ENCODE measurements at places on chromosomes 12 and 14.

DNA sequence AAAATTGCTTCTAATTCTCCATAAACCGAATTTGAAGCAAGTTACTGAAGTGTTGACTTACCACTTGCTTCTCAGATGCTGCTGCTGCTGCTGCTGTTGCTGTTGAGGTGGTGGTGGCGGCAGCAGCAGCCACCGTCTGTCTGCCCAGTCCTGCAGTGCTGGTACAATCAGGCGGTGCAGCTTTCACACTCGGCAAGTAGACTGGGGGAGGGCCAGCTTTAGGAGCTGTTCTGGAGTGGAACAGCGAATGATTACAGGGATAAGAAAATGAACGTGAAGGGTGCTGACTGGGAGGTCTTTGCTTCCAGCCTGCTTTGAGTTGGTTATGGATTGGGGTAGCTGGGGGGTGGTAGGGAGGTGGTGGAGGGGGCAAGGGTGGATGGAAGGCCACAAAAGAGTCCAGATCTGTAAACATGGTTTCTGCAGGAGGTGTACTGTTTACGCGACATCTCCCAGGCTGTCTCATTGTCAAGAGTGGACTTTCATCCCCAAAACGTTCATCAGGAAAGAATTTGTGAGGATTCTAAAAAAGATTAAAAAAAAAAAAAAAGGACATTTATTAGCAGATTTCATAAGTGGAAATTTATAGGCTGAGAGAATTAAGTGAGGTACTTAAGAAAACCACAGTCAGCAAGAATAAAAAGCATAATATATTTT is 38.8 kb downstream of the UBR7 start:
- DNase-seq = no peak

GRCh38 chr12:49086116-49086515 is 8.5 kb downstream of the DHH start:
- DNase-seq = no peak

GRCh38 chr12:27619308-27619707 is 76.9 kb upstream of the REP15 start:
- peak; percentile 77 for DNase-seq

GRCh38 chr14:64727551-64728071 is 23.4 kb downstream of the PLEKHG3 start:
- no peak for DNase-seq

- DNase-seq = no peak
Measured at GRCh38 chr14:49106741-49107667, 479.2 kb downstream of the RPS29 start.

DNA sequence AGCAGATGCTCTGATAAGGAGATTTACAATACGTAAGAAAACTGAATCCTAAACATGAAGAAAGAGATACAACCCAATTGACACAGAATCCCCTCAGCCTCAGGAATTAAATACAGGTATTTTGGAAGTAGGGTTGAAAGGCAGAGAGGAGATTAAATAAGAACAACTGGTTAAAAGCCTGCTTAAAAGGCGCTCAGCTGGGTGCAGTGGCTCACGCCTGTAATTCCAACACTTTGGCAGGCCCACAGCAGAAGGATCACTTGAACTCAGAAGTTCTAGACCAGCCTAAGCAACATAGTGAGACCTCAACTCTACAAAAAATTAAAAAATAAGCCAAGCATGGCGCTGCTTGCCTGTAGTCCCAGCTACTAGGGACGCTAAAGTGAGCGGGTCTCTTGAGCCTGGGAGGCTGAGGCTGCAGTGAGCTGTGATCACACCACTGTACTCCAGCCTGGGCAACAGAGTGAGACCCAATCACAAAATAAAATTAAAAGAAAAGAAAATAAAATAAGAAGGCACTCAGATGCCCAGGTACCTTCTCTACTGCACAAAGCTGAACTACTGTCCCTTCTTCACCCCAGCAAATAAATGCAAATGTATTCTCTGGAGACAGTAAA is 32.9 kb downstream of the MED13L start:
- no peak for DNase-seq

DNA sequence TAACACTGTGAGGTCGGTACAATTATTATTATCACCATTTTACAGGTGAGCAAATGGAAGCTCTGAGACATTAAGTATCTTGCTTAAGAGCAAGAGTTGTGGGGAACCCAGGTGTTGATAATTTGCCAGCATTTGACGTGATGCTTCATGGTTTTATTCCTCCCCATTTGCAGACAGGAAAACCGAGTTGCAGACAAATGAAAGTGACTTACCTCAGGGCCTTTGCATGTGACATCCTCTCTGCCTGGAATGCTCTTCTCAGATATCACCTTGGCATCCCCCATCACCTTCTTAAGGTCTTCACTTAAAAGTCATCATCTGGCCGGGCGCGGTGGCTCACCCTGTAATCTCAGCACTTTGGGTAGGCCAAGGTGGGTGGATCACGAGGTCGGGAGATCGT is 21.0 kb upstream of the P2RX7 start:
- DNase-seq = no peak

GRCh38 chr14:103057028-103057371 is 349 bp downstream of the CDC42BPB start:
- peak; percentile 49 for DNase-seq

DNA sequence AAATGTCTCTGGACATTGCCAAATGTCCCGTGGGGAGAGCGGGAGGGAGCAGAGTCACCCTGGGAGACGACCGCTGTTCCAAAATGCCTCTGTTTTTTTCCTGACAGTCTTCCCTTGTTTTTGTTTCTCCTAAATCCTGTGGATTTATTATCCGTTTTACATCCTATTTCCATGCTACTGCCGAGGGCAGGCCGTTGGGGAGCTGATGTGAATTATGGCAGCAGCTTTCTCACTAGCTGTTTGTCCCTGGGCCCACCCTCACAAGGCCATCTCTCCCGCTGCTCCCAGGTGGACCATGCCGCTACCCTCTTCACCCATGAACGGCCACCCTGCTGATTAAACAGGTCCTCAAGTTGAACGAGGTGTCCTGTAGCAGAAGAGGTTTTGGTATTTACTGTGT is 55.2 kb downstream of the FBXL14 start:
- no peak for DNase-seq

DNA sequence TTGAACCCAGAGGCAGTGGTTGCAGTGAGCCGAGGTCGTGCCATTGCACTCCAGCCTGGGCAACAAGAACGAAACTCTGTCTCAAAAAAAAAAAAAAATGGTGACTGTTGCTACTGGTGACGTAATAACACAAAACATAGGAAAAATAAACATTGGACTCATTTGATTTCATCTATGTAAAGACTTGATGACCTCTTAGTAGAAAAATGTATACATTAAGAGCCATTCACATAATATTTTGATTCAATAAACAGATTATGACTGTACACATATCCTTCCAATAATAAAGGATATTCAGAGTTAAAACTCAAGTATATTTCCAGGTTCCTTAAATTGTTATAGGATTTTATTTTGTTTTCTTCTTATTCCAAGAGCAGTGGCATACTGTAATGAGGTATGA is 65.7 kb upstream of the AEBP2 start:
- DNase-seq = no peak

DNA sequence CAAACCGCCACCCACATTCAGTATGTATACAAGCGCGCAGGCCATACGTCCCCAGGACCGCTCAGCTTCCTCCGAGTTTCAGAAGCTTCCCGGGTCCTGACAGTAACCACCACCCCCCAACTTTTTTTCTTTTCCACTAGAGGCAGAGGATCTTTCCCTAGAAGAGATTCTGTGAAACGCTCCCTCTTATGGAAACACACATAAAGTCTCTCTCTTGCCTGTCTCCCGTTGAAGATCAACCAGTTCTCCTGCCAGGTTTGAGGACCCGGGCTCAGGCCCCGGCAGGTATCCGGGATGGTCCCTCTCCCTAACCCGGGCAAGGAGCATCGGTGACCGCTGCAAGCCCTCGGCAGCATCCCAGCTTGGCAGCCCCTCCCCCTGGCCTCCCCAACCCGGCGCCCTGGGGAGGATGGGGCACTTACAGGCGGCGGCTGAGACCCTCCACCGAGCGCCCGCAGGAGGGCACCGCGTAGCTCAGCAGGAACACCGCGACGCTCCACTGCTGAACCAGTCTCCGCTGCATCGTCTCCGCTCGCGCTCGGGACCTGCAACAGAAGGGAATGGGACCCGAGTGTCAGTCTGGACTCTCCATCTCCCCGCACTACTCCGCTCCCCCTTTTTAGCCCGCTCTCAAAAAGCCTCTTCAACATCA is 3.4 kb downstream of the PTHLH start:
- DNase-seq = no peak

DNA sequence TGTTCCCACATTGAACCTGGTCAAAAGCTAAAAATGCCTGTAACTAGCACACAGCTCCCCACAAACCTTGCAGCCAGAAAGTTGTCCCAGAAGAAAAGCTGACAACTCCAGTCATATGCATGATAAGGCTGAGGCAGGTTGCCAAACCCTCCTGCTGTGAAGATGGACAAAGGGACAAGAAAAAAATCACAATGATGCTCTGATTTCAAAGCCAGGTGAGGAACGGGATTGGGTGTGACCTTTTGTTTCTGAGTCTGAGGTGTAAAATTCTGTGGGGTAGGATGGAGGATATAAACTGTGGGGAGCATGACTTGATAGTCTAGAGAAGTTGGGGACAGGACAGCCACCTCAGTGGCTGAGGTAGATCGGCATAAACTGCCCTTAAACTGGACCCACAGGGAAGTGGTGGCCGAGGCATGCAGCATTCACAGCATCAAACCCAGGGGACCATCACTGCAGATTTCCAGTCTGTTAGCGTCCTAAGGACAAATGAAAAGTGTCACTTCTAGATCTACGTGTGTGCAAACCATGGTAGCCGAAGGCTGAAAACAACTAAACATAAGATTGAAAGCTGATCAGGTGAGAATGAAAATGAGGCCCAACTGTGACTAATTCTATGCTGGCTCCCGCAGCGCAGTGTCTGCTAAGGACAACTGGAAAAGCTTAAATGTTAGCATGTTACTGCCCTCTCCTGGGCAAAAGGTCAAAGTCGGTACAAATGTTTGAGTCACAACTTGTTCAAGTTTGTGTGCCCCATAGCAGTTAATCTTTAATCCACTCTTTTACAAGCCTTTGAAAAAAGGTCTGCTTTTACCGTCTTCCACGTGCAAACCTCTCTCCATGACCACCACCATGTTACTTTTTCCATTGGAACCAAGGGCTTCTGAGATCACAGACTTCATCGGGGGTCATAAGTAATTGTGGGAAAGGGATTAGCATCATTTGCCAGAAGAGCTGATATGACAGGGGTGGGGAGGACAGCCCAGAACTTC is 39.8 kb downstream of the GRIN2B start:
- DNase-seq = peak; percentile 58

DNA sequence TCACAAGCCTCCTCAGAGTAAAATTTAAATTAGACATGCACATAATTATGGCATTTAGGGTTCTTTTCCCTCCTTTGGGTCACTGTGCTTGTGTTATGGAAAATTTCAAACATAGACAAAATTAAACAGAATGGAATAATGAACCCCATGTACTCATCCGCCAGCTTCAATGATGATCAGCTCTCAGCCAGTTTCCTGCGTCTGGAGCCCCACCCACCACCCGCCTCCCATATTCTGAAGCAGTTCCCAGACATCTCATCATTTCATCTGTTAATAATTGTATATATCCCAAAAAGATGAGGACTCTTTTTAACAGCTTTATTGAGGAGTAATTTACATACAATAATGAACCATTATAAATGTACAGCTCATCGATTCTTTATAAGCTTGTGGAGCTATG is 128.2 kb downstream of the EML1 start:
- no peak for DNase-seq

DNA sequence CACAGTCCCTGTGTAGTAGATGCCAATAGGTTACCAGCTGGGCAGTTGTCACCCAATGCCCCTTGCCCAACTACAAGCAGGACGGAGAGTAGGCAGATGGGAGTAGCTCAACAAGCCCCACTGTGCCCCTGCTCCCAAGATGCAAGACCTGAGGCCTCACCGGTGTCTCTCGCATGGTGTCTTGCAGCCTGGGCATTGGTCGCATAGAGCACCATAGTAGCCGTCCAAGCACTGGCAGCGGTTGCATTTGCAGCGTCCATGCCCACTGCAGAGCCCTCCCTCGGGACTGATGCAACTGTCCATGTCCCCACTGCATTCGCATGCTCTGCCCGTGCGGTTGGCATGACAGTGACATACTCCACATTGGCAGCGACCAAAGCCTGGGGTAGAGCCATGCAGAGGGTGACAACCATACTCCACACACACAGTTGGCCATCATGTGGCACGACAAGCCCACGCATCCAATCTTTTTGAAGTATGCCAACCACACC is 11.9 kb upstream of the CSAD start:
- no peak for DNase-seq

DNA sequence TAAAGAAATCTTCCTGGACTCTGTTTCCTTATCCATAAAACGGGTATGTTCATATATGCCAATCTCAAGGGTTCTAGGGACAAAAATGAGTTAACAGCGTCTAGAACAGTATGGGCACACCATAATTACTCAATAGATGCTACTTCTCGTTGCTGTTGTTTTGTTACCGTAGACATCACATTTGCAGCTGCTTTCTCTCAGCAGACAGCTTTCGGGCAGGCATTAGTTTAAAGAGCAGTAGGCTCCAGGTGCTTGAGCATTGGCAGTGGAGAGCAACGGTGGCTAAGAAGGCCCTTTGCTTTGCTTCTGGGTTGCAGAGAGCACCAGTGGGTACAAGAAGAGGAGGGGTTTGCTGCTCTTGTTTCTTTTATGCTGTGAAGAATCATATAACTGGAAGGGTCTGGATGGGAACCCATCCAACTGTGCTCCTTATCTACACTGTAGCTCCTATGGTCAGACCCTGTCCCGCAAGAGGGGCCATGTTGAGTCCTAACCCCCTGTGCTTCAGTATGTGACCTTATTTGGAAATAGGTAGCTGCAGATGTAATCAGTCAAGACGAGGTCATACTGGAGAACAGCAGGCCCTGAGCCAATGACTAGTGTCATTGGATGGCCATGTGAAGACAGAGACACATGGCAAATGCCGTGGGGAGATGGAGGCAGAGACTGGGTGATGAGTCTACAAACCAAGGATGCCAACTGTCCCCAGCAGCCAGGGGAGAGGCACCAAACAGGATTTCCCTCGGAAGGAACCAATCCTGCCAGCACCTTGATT is 120.0 kb downstream of the RBM19 start:
- DNase-seq = peak; percentile 19

GRCh38 chr14:75543786-75544185 is 21.5 kb downstream of the BATF start:
- no peak for DNase-seq

DNA sequence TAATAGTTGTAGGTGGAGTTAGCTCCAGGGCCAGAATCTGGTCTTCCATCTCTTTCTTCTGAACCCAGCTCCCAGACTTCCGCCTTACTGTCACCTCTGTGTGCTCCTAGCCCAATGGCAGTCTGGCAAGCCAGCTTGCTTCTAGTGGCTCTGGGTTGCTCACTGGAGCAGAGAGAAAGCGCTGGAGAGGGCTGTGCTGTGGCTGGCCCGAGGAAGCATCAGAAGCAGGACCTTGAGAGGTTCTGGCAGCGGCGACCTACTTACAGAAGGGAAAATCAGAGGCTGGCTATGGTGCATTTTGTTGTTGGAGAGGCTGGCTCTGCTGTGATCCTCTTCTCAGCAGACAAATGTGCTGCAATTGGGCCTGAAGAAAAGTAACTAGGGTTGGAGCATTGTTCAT is 28.6 kb downstream of the KCNA5 start:
- no peak for DNase-seq

GRCh38 chr12:121170151-121170550 is 37.5 kb downstream of the P2RX7 start:
- DNase-seq = no peak

GRCh38 chr12:517538-517937 is 57.8 kb downstream of the B4GALNT3 start:
- no peak for DNase-seq

GRCh38 chr12:72631926-72632685 is 359.9 kb downstream of the TRHDE start:
- no peak for DNase-seq
